NCI-H1092 treated with DMSO at 0.1 percent for 48 hours (cell line): ENCODE measurements at places on chromosomes 11 and 22.
A peak's percentile ranks its signal among the peaks of the same experiment; 100 is the strongest.

DNA sequence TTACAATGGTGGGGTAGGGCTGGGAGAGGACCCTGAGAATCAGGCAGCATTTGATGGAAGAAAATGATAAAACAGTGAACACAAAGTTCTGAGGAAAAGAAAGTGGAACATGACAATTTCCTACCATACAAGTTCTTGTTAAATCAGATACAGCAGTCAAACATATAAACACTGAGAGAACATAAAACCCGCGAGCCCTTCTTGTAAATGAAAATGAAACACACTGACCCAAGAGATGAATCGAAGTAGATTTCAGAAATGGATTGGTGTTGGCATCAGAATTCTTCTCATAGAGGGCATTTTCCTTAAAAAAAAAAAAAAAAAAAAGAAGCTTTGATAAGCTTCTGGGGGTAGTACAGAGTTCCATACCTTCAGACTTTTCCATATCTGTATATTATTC, 134.7 kb upstream of the TMEM45B start:
- no peak for DNase-seq

DNA sequence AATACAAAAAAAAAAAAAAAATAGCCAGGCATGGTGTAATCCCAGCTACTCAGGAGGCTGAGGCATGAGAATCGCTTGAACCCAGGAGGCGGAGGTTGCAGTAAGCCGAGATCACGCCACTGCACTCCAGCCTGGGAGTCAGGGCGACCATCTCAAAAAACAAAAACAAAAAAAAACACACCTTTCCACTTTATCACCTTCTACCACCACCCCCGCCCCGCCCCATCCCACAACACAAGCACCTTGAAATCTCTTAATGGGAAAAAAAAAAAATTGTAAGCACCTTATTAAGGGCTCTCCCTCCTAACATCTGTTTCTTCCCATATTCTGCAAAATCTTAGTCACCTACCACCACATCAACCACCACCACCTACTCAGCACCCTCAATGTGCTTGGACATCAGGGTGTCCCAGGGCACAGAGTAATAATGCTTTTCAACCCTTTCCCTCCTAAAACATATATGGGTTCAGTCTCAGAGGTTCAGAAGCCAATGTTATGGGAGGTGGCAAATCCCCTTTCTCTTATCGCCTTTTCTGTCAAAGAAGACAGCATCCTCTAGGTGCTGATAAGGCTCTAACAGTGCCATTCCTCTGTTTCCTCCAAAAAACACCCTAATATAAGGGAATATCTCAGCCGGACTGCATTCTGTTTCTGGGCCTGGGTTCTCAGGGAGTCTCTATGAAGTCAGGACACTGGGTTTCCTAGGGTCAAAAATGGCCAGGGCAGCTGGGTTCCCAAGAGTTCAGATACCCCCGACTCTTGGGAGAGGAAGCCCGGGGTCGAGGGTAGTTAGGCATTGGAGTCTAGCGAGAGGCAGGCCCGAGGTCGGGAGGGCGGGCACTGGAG, 718 bp downstream of the INTS5 start:
- DNase-seq, result no peak

- peak; percentile 28 for DNase-seq
Measured at GRCh38 chr22:36253523-36254490, 874 bp downstream of the APOL1 start.

DNA sequence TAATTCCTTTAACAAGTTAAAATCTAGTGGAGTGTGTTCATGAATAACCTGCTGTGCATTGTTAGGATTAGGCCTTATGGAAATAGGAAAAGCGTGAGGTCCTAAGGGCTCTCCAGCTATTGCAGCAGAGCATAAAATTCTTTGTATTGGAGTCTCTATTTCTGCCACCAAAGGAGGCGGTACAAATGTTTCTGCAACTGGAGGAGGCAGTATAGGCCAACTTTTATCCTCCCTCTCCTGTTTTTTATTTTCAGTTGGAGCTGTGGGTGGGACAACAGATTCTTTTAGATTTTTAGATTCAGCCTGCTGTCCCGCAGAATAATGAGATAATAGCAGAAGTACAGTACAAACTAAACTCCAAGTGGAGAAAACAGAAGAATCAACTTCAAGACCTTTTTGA, 26.2 kb downstream of the OR10A6 start:
- no peak for DNase-seq

- DNase-seq, result peak; percentile 73
Measured at GRCh38 chr11:75802913-75803820, 11.8 kb upstream of the UVRAG start.

DNA sequence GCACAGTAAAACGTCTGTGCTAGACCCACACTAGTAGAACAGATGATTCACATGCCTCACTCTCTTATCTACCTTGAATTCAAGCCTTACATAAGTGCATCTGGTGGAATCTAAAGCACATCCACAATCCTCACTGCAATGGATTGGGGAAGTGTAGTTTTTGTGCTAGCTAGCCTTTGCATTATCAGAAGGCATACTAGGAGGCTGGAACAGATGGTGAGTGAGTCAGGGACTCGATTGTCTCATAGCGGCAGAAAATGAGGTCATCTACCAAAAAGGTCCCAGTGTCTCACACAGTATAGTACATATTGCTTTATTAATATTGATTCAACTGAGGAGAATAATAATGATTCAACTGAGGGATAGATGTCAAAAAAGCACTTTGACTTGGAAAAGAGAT, 9.3 kb downstream of the MSANTD4 start:
- DNase-seq, result no peak

DNA sequence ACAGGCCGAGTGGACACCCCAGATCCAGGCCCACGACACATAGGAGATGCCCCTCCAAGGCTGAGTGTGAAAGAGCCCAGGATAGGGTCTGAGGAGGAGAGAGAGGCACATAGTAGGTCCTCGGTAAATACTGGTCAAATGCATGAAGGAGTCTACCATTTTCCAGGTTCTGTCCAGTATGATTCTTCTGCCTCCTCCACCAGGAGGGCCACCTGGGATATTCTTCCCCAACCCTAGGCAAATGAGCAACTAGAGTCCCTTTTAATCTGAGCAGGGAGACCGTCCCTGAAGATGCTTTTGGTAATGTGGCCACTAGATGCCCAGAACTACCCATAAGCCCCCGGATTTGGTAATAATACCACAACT, 6.7 kb downstream of the PDGFB start:
- no peak for DNase-seq
